ENCODE measurements at places on chromosomes 16 and 17. TPM values are rescaled to one million over a fixed set of nuclear protein-coding genes. Genes with fewer than 3 reads are reported as not detected.

GRCh38 chr16:65781363-65781762, 585.1 kb upstream of the CDH5 start:
- H3K36me3 ChIP-seq, result no peaks in the 10 kb centered on the region
- no peak overlapping the region for H3K4me3 ChIP-seq
- no peaks in the 10 kb centered on the region for H3K4me1 ChIP-seq
- no peak for DNase-seq

- H3K27ac ChIP-seq, result peak overlapping the region; percentile 23
- H3K4me1 ChIP-seq, result peaks cover 3% of the 10 kb centered on the region
- H3K27me3 ChIP-seq, result no peaks in the 10 kb centered on the region
Observed at GRCh38 chr16:15960124-15960971, 10.9 kb downstream of the ABCC1 start.

Gene CLEC3A
- polyA plus RNA-seq, result not detected

Gene CDYL2
- 0.80 TPM for polyA plus RNA-seq

DNA sequence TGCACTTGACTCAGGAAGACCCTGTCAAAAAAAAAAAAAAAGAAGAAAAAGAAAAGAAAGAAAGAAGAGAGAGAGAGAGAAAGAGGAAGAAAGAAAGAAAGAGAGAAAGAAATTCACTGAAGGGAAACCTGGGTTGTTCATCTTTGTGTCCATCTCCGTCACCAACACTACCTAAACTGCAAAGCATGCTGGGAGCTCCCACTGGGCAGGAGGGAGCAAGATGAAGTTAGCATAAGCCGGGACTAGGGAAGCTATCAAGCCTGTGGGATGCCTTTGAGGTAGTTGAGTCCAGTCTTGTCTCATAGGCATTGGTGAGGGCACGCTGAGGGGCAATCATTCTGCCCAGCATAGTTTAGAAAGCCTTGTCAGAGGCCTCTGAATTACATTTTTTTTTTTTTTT, 7.6 kb upstream of the CBFB start:
- no peak overlapping the region for H3K4me3 ChIP-seq
- no peaks in the 10 kb centered on the region for H3K27me3 ChIP-seq
- no peak for DNase-seq
- no peak overlapping the region for H3K27ac ChIP-seq

Gene CCL11
- polyA plus RNA-seq, result 2.0 TPM

Gene ARL5C
- polyA plus RNA-seq, result not detected

Gene GRAPL
- polyA plus RNA-seq, result 1.5 TPM

GRCh38 chr16:728890-729744, 2.2 kb downstream of the HAGHL start:
- no peak overlapping the region for H3K27ac ChIP-seq

Measured in heart left ventricle (tissue), 16 donors.